ENCODE measurements at places on chromosomes 11 and 22.

GRCh38 chr11:116579031-116579653 lies 193.6 kb downstream of the BUD13 start:
- no peak for DNase-seq

DNA sequence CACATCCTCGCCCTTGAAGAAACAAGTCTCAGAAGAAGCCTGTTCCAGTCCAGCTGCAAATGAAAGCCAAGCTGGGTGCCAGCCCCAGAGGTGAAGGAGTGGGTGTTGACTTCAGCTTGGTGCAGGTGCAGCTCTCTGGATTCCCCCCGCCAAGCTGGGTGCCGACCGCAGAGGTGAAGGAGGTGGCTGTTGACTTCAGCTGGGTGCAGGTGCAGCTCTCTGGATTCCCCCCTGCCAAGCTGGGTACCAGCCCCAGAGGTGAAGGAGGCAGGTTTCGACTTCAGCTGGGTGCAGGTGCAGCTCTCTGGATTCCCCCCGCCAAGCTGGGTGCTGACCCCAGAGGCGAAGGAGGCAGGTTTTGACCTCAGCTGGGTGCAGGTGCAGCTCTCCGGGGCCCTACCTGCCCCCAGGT lies 1234.0 kb downstream of the TBC1D22A start:
- no peak for DNase-seq

DNA sequence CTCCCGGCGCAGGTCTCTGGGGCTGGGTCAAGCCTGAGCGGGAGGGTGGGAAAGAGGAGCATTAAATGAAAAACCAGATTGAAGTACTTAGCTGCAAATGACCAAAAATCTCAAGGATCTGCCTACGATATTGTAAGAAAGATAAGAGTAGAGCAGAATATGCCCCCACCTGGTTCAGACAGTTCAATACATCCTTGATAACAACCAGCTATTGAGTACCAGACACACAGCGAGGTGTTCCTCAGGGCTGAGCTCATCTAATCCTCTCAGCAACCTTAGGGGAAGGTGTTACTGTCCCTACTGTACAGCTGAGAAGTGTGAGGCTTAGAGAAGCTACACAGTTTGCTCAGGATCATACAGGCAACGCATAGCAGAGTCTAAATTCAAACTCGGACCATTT lies 27.4 kb upstream of the HMGXB4 start:
- no peak for DNase-seq

- DNase-seq: no peak
These were observed 379 bp upstream of the RAB38 start for GRCh38 chr11:88175569-88176075.

GRCh38 chr11:69057801-69058200 lies 9.1 kb downstream of the TPCN2 start:
- DNase-seq: no peak

- DNase-seq: no peak
These were observed 50.1 kb upstream of the RASSF10 start for GRCh38 chr11:12958986-12959385.

- no peak for DNase-seq
These were observed 321.0 kb downstream of the TBC1D22A start for GRCh38 chr22:47083379-47083986.

DNA sequence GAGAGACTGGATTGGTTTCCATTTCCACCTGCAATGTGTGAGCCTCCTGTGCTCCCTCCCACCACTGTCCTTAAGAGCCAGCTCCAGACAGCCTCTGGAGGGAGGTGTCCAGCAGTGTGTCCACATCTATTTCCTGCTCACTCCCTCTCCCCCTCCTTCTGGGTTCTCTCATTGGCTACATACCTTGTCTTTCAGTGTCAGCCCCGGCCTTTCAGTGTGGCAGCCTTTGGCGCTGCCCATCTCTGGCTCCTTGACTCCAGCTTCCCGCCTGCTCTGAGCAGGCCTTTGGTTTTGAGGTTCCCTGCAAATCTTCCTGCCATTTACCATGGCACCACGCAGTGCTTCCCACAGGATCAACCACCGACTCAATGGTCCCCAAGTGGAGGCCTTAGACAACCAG lies 19.0 kb upstream of the PTPRJ start:
- DNase-seq: peak; percentile 32

GRCh38 chr11:66111158-66111557 lies 41.1 kb downstream of the PACS1 start:
- DNase-seq: no peak

DNA sequence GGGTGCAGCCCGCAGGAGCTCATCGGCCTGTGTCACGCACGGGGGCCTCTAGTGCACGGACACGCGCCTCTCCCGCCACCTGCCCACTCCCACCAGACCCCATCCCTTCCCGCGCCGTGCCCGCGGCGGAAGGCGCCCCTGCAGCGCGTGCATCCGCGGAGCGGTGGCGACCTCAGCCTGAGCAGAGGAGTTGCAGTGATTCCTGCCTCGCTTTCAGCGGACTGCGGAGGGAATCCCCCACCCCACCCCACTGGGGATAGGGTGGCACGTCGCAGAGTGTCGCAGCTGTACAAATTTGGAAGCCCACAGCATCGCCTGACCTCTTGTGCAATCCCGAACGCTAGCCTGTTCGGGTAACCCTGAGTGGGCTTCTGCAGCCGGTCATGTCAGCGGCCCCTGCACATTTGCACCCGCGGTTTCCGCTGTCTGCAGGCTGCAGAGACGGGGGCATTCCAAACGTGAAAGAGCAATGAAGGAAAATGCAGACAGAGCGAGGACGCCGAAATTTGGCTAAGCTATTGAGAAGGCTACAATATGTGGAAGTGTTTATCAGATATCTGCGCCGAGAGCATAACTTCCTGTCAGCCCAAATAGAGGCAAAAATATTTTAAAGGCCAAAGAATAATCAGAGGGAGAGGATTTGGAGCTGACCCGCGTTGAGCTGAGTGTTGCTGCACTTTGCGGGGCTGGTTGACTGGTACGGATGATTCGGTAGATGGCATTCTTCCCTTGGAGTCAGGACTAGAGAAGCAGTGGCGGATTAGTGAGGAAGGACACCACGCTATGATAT lies 617 bp upstream of the ARHGAP20 start:
- peak; percentile 9 for DNase-seq

GRCh38 chr11:69666261-69666660 lies 8.9 kb downstream of the LTO1 start:
- no peak for DNase-seq

GRCh38 chr22:50032109-50032871 lies 19.7 kb upstream of the IL17REL start:
- no peak for DNase-seq

- DNase-seq: no peak
These were observed 2.4 kb downstream of the CCS start for GRCh38 chr11:66595245-66595904.

DNA sequence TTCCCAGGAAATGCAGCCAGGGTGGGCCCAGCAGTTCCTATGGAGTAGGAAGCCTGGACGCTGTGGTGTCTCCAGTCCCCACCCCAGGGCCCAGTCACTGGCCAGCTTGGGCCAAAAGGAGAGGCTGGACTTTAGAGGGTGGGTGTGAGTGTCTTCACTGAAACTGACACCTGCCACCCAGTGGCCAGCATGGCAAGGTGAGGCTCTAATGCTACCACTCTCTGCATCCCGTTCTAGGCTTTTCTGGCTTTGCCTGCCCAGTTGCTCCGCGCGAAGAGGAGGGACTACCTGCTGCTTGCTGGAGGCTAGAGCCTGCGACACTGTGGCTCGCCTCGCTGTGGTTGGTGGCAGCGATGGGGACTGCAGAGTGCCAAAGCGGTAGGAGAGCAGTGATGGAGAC lies 35.4 kb downstream of the C22orf42 start:
- no peak for DNase-seq
